Right cardiac atrium (tissue), 5 donors: ENCODE measurements at places on chromosomes 5 and 9.
A peak's percentile ranks its signal among the peaks of the same experiment; 100 is the strongest.

DNA sequence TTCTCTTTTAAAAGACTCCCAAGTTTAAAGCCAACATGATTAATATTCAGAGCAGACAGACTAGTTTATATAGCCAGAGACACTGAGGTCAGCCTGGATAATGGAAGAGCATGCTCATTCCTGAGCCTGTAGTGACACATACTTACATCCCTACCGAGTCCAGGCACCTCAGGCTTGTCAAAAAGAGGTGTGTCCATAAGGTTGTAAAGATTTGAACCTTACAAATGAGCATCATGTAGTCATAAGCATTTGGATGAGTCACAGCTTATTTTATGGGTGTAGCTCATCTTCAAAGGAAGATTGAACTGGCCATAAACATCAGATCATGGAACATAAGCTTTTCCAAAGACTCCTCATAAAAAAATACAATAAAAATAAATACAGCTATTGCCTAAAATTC, 333.5 kb downstream of the EFNA5 start:
- no peak for DNase-seq

DNA sequence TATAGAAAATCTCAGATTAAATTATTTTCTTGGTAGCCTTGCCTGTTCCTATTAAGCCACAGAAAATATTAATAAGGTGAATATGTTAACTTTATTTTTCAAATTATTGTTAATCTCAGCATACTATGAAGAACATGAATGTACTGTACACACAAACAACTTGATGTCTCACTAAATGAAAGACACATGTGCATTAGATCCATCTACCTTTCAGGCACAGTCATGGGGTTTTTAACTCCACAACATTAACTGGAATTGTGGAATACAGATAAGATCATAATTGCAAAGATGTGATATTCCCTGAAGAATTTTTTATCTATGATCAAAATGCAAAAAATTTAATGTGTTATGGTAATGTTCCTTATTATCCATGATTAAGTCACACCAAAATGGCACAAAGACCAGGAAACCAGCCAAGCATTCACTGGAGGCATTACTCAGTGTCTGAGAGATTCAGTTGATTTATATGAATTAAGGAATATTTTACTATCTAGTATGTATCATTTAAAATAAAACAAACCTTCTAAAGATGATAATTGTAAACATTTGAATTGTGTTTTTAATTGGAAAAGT, 150.0 kb upstream of the VCAN start:
- DNase-seq: no peak

GRCh38 chr5:7659420-7659819, 191.5 kb downstream of the CFAP90 start:
- no peak for DNase-seq

DNA sequence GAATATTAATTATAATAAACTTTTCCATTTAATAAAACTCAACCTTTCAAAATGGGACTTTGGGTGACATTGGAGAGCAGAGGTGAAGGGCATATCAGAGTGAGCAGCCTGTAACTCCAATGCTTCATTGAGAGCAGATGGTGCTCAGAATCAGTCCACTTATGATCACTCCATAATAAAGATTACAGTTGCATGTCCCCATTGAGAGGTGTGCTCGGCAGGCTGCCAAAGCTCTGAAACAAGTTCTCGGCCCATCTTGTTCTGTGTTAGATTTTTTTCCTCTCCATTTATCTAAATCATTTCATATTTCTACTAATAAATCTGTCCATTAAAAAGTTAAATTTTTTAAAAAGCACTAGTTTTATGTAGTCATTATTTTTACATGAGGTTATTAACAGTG, 1786.4 kb upstream of the WWC1 start:
- no peak for DNase-seq

DNA sequence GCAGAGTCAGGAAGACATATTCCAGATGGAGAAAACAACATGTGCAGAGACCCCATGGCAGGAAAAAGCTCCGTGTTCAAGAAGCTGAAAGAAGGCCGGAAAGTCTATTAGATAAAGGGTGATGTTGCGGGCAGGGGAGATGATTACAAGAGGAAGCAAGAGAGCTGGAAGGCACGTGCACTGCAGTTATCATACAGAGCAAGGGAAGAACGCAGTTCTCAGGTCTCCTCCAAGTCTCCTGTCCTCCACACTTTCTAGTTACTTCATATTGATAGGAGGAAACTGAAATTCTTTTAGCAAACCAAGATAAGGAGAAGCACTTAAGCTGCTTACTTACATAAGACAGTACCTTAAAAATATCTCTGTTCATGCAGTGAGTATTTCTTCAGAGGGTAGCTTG, 58.3 kb upstream of the PLPP6 start:
- DNase-seq: no peak

GRCh38 chr5:30401479-30402058, 791.9 kb upstream of the CDH6 start:
- DNase-seq: no peak

GRCh38 chr5:13357929-13358328, 586.6 kb downstream of the DNAH5 start:
- DNase-seq: no peak

DNA sequence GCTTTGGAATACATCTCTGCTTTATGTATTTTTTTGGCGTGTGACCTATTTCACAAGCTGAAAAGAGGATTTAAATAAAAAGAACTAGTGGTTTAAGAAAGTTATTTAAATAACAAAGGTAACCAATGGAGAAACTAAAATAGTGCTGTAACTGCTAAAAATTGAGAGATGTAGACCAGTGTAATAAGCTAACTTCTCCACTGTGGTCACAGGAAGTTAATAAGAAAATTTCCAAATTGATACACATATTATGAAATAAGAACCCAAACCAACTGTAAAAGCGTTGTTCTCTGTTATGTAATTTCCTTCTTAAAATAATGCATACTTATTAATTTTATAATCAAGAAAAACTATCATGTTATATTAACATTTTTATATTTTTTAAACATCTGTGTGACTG, 29.1 kb upstream of the ZFAND5 start:
- no peak for DNase-seq

- no peak for DNase-seq
Measured at GRCh38 chr9:111527347-111527746, 2.4 kb downstream of the ZNF483 start.

- peak; percentile 77 for DNase-seq
Measured at GRCh38 chr5:149412783-149413476, 33.8 kb upstream of the IL17B start.

DNA sequence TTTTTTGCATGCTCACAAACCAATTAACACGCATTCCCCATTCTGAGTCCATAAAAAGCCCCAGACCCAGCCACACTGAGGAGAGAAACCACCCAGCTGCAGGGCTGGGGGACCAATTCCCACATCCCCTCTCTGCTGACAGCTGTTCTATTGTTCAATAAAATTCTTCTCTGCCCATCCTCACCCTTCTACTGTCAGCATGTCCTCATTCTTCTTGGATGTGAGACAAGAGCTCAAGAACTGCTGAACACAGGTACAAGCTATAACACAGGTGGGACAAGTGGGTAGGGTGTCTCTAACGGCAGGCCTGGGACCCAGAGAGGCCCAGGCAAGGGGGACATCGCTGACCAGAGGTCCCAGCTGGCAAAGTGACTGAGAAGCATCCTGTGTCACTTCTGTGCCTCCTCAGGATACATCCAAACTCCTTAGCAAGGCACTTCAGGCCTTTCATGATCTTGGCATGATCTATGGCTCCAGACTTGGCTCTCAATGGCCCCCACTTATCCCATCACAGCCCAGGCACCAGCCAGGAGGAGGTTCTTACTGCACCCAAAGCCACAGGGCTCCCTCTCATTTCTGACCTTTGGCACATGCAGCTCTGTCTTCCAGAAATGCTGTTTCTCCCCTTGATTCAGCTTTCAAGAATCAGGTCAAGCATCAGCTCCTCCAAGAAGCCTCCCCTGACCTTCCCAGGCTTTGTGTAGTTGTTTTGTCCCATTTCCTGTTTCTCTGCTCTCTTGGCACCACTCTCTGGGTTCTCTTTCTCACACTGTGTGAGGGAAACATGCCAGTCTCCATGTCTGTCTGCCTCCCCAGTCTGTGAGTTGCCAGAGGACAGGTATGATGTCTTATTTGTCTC, 7.3 kb upstream of the ALDH1B1 start:
- no peak for DNase-seq

- DNase-seq: no peak
Measured at GRCh38 chr9:10208691-10209069, 404.1 kb downstream of the PTPRD start.

DNA sequence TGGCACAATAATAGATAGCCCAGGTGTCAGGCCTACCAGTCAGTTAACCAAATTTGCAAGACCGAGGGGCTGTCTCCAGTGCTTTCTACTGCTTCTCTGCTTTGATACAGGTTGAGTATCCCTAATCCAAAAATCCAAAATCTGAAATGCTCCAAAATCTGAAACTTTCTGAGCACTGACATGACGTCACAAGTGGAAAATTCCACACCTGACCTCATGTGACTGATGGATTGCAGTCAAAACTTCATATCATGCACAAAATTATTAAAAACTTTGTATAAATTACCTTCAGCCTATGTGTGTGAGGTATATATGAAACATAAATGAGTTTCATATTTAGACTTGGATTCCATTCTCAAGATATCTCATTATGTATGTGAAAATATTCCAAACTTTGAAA, 213.5 kb upstream of the PANK3 start:
- DNase-seq: no peak

- DNase-seq: no peak
Measured at GRCh38 chr9:133306242-133307204, 29.5 kb downstream of the SURF6 start.

GRCh38 chr5:42898760-42899159, 87.1 kb upstream of the SELENOP start:
- no peak for DNase-seq

DNA sequence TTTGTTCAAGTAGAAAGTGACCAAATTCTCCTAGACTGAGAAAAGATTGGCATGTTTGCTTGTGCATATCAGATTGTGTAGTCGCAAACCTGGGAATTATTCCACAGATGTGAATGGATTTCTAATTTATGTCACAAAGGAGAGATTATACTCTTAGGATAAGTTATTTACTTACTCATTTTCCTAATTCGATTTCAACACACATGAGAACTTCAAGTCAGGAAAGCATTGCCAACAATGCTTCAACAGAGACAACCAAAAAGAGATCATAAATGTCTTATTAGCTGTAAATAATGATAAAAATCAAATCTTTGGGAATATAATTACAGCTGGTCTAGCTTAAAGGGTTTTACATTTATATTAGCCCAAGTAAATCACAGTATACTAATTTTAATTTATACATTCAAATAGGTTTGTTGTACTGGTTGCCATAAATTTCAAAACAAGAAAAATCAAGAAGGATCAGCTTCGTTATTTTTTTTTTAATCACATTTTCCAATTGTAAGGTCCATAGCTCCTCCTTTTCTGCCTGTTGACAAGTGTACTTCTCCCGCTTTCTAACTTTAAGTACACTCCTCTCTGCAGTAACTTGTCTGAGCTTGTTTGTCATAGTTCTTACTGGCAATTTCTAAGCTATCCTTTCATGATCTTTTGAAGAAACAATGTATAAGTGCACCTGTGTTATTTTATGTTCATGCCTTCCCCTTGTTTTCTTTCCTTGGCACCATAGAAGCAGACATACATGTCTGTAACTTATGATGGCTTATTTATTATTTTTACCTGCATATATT, 246.6 kb downstream of the DEPDC1B start:
- DNase-seq: no peak

GRCh38 chr9:133280392-133280791, 5.4 kb upstream of the ABO start:
- no peak for DNase-seq

DNA sequence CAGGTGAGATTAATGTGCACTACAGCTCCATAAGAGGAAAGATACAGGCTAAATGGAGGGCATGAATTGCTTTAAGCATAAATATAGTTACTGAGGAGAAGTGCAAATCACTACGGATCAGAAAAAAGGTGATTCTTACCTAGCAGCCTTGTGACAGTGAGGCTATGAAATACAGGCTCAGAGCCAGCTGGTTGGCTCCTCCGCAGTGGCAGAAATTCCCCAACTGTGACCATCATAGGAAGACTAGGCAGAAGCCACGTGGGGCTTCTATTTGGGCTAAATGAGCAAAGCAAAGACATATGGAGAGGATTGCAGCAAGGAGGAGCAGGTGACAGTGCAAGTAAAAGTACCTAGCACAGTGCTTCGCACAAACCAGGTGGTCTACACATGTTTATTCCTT, 40.5 kb downstream of the CDO1 start:
- no peak for DNase-seq

- no peak for DNase-seq
Measured at GRCh38 chr5:16695779-16696178, 79.0 kb upstream of the RETREG1 start.

- DNase-seq: no peak
Measured at GRCh38 chr5:143030349-143030748, 260.2 kb downstream of the ARHGAP26 start.

DNA sequence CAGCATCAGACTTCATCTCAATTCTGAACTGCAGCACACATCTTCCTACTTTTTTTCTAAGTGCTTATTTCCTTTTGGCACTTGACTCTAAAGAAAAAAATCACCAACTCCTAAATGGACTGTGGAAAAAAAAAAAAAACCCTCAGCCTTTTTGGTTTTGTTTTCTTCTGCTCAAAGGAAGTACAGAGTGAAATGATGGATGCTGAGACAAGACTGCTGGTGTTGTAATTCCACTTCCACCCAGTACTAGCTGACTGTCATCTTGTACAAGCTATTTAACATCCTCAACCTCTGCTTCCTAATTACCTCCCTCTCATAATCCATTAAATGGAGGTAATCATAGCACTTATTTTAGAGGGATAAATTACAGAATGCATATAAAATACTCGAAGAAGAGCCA, 171.5 kb upstream of the GNA14 start:
- DNase-seq: no peak

DNA sequence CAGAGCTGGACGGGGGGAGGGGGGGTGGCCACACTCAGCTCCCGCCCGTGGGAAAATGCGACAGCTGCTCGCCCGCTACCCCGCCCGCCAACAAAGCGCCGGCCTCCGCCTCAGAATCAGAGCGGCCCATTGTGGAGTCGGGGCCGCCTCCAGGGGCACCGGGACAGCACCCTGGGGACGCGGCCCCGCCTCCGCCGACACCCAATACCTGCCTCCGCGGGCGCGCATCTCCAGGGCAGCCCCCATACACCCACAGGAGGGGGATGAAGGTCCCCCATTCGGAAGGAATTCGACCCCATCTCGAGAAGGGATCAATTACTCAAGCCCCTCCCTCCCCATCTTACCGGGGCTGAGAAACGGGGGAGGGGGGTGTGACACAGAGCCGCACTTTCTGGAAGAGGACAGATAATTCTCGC, 1.3 kb downstream of the NOTCH1 start:
- DNase-seq: peak; percentile 93

- no peak for DNase-seq
Measured at GRCh38 chr9:95971815-95972214, 96.3 kb downstream of the ERCC6L2 start.

GRCh38 chr5:93141969-93142368, 439.1 kb downstream of the NR2F1-AS1 start:
- DNase-seq: no peak
